ENCODE measurements at places on chromosomes 12 and 14.

DNA sequence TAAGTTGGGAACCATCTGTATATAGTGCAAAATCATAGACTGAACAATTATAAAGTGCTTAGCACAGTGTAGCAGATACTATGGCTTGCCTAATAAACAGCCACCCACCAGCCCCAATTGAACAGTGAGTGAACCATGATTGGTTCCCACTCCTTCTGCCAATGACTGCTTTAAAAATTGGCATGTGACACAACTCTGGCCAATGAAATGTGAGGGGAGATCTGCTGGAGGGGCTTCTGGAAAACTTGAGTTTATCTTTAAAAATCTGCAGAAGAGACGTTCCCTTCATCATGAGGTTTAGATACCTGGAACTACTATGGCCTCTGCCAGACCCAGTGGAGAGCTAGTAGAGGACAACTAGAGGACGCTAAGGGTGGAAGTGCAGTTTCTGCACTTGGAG lies 4.7 kb downstream of the PIGH start:
- no peak for DNase-seq

- no peak for DNase-seq
These were observed 1.2 kb downstream of the KRT82 start for GRCh38 chr12:52404951-52405350.

GRCh38 chr12:131368668-131369071 lies 342.2 kb upstream of the SFSWAP start:
- no peak for DNase-seq

- DNase-seq, result peak; percentile 12
These were observed 4.4 kb downstream of the SUSD6 start for GRCh38 chr14:69615496-69616407.

GRCh38 chr14:65650826-65651225 lies 238.3 kb downstream of the FUT8 start:
- DNase-seq, result no peak

DNA sequence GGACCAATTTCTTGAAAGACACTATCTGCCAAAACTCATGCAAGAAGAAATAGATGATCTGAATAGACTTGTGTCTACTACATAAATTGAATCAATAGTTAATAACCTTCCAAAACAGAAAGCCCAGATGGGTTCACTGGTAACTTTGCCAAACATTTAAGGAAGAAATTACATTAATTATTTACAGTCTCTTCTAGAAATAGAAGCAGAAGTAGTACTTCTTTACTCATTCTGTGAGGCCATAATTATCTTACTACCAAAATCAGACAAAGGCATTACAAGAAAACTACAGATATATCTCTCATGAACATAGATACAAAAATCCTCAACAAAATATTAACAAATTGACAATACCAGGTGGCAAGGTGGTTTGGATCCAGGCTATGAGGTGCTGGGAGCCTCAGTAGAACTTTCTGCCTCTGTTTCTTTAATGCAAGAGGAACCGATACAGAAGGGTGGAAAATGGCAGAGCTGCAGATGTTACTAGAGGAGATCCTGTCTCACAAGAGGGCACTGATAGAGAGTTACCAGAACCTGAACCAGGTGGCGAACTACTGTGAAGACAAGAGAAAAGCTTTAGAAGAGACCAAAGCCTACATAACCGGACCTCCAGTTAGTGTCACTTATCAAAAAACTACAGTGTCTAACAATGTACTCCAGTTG lies 33.7 kb upstream of the KTN1 start:
- DNase-seq, result no peak

GRCh38 chr12:53927220-53928029 lies 11.2 kb upstream of the HOXC13 start:
- DNase-seq, result no peak

DNA sequence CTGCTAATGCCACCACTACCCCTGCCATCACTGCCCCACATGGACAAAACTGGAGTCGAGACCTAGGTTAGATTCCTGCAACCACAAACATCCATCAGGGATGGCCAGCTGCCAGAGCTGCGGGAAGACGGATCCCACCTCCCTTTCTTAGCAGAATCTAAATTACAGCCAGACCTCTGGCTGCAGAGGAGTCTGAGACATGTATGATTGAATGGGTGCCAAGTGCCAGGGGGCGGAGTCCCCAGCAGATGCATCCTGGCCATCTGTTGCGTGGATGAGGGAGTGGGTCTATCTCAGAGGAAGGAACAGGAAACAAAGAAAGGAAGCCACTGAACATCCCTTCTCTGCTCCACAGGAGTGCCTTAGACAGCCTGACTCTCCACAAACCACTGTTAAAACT lies 7.1 kb upstream of the OAS2 start:
- peak; percentile 12 for DNase-seq

- no peak for DNase-seq
These were observed 71.5 kb downstream of the VWF start for GRCh38 chr12:6052940-6053329.

- no peak for DNase-seq
These were observed 97.0 kb downstream of the PHETA1 start for GRCh38 chr12:111271674-111272418.

- DNase-seq, result no peak
These were observed 28.1 kb downstream of the MAP1LC3B2 start for GRCh38 chr12:116587270-116587669.

DNA sequence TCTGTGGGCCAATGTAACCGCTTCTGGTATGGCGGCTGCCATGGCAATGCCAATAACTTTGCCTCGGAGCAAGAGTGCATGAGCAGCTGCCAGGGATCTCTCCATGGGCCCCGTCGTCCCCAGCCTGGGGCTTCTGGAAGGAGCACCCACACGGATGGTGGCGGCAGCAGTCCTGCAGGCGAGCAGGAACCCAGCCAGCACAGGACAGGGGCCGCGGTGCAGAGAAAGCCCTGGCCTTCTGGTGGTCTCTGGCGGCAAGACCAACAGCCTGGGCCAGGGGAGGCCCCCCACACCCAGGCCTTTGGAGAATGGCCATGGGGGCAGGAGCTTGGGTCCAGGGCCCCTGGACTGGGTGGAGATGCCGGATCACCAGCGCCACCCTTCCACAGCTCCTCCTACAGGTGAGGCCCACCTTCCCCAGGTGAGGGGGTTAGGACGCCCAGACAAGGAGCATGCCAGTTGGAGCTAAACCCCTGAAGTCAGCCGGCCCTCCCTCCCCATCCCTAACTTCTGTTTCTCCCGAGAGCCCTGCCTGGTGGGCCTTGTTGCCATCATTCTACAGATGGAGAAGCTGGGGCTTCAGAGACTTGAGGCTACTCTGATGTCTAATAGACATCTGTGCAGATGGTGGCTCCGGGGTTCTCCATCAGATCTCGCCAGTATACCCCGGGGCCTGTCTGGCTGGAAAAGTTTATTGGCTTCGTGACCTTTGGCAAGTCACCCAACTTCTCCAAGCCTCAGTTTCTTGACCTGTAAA lies 25.3 kb downstream of the PAPLN start:
- no peak for DNase-seq

DNA sequence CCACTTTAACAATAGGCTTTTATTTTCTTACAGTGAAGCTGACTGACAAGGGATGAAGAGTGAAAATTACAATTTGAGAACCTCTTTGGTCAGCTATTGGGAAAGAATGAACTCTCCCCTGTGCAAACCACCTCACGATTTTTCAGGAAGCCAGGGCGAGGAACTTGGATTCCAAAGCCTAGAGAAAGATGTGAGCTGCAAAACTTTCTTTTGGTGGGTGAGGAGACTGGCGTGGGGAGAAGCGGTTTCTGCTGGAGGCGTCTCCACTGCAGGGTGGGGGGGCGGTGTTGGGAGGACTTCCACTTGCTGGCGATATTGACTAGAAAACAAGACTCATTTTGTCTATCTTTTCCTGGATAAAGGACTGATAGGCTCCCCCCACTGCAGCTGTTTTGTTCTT lies 59.3 kb upstream of the VRK1 start:
- DNase-seq, result no peak

- DNase-seq, result no peak
These were observed 22.9 kb downstream of the ANKRD9 start for GRCh38 chr14:102486513-102487203.

GRCh38 chr12:2051700-2052621 lies 826 bp upstream of the CACNA1C start:
- no peak for DNase-seq

GRCh38 chr12:118325081-118325480 lies 47.6 kb downstream of the TAOK3 start:
- DNase-seq, result no peak

DNA sequence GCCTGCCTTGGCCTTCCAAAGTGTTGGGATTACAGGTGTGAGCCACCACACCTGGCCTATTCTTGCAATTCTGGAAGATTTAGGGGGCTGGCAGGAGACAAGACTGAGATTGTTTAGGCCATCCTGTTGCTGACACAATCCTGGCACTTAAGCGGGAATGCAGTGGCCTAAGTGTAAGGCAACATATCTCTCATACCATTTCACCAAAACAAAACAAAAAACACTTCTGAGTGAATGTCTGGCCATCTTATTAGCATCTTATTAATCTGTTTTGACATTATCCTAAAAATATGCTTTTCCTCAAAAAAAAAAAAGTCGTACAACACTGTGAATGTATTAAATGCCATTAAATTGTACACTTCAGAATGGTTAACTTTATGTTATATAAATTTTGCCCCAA lies 67.6 kb downstream of the DENND5B start:
- no peak for DNase-seq

GRCh38 chr12:110555577-110556406 lies 27.3 kb downstream of the PPTC7 start:
- no peak for DNase-seq

DNA sequence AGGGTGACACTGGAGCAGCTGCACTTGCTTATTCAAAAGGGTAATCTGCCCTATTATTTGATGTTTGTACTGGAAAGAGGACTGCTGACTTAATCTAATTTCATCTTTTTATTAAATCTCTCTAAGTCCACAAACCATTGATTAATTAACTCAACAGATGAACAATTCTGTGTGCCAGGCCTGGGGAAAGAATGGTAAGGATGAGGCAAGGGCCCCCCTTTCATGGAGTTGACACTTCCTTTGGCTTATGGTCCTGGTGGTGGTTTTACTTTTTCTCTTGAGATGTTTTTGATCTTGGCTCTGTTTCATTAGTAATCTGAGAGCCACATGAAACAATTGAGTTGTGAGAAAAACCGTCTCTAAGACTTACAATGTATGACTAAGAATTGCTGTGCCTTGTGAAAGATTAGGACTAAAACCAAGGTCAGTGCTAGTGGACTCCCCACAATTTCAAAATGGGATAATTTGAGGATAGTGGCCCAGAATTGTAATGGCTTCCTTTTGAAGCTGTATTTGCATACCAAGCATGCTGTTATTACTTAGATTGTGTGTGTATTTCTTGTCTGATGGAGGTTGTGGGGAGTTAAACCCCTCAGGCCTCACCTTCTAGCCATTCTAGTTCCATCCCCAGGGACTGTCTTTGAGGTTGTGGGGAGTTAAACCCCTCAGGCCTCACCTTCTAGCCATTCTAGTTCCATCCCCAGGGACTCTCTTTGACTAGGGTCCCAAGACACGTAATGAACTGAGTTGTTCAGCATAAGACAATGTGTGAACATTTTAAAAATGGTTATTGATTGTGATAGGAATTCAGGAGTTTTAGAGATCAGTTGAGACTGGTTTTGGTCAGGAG lies 52.5 kb upstream of the EVL start:
- no peak for DNase-seq

DNA sequence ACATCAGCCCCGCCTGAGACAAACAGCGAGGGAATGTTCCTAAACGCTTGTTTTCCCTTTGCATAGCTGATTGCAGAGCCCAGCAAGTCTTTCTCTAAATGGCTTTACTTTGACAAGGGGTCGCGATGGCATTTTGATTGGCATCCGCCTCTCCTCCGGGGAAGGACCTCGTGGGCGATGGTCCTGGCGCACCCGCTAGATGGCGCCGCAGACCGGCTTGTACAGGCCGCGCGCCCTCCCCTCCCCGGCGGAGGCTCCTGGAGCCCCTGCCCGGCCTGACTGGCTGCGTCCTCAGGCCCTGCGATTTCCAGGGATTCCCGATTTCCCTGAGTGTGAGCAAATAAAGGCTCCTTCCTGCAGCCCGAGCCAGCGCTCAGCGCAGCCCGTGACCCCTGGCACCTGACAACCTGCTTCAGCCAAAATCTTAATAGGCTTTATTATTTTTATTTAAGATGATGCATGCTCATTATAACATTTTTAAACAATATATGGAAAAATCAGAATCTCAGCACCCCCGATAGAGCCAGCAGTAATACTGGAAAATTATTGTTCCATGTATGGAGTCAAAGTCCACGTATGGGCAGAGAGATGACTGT lies 468.3 kb downstream of the AACS start:
- peak; percentile 7 for DNase-seq

GRCh38 chr14:64786296-64787149 lies 82.3 kb downstream of the PLEKHG3 start:
- no peak for DNase-seq

GRCh38 chr12:84994426-84994825 lies 41.7 kb downstream of the TSPAN19 start:
- DNase-seq, result no peak

DNA sequence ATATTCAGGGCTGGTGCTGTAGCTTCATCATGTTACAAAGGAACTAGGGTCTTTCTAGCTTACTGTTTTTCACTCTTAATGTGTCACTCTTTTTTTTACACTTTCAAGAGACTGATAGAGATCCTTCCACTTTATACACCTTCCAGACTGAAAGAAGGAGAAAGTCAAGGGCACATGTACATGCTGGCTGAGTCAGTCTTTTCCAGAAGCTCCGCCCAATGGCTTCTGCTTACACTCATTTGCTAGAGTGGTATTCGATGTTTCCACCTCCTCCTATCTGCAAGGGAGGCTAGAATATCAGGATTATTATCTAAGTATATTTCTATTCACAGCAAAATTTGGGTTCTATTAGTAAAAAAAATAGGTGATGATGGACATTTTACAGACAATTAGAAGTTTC lies 325.8 kb upstream of the OR4E1 start:
- DNase-seq, result no peak

GRCh38 chr12:2284857-2285256 lies 232.1 kb downstream of the CACNA1C start:
- DNase-seq, result peak; percentile 43

- peak; percentile 13 for DNase-seq
These were observed 138.2 kb upstream of the LHX5 start for GRCh38 chr12:113609692-113610469.

DNA sequence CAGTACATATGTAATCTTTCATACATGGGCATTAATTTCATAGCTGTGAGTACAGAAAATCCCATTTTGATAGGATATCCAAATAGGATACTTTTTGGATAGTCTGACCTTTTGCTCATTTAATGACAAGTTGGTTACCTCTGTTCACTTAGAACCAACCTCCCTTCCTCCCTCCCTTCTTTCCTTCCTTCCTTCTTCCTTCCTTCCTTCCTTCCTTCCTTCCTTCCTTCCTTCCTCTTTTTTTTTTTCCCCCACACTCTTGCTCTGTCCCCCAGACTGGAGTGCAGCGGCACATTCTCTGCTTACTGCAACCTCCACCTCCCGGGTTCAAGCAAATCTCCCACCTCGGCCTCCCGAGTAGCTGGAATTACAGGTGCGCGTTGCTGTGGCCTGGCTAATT lies 162.9 kb downstream of the FUT8 start:
- DNase-seq, result no peak

All from NCI-H2227 treated with DMSO at 0.1 percent for 48 hours (cell line).